ENCODE measurements at places on chromosomes 6 and 20.

GRCh38 chr6:166411721-166412151, 29.0 kb upstream of the MPC1 start:
- DNase-seq = no peak

GRCh38 chr6:20722455-20722854, 188.2 kb downstream of the CDKAL1 start:
- no peak for DNase-seq

DNA sequence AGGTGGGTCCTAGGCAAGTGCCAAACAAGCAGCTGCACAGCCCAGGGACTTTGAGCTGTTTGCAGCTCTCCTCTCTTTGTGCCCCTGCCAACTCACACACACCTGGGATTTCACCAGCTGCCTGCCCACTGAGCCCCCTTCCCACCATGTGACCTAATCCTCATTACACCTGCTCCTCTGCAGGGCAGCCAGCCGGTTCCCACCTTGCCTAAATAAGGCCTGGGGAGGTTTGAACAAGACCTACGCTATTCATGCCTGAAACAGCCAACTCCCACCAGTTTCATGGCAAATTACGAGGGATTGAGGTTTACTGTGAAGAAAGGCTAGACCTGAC, 92.6 kb upstream of the SOX4 start:
- DNase-seq = no peak

DNA sequence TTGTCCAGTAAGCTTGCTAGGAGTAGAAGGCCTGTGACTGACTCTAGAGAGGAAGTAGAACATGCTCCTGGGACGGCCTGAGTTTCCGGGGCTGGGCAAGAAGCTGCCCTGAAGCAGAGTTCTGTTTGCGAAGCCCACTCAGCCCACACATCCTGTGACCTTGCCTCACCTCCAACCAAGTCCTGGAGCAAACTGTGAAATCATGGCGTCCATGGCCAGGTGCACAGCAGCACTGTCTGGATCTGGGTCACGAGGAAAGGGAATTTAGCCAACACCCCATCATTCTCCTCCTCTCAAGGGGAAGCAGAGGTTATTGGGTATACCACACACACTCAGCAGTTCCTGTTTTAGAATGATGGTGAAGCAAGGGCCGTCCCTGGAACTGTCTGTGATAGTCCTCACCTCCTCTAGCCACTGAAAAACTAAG, 87.5 kb downstream of the CRYBG1 start:
- DNase-seq = no peak

- DNase-seq = no peak
These were observed 15.0 kb downstream of the ALDH8A1 start for GRCh38 chr6:134934793-134935485.

DNA sequence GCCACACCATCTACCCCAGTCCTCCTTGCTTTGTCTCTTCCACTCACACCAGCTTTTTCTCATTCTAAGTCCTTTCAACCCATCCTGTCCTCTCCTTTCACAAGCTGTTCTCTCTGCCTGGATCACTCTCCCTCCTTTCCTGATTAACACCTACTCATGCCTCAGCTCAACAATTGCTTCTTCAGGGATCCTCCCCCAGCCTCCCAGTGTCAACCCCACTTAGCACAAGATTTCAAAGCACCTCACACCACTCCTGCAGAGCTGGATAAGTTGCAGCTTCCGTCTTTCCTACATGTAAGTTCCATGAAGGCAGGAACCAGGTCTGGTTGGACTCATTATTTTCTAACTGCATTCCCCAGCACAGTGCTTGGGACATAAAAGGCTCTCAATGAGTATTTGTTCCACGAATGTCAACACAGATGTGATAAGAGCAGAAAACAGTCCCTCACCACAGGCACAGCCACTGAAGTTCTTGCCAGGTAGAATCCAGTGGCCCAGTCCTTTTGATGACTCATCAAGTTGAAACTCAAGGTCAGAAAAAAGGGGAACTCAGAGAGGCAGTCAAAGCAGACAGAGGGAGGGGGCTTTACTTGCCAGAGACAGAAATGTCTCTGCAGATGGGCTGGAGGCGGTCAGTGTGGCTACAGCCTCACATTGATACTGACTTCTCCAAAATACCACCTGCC, 193.4 kb upstream of the PRDM1 start:
- no peak for DNase-seq

- DNase-seq = no peak
These were observed 1234.7 kb upstream of the GJE1 start for GRCh38 chr6:140897804-140898573.

Data from retinal pigment epithelial cell (primary cell).